ENCODE measurements at places on chromosomes 3 and 15. TPM values are rescaled to one million over a fixed set of nuclear protein-coding genes. Genes with fewer than 3 reads are reported as not detected.

GRCh38 chr3:120841264-120841663 is 66.7 kb upstream of the STXBP5L start:
- no peaks in the 10 kb centered on the region for H3K36me3 ChIP-seq
- H3K27ac ChIP-seq, result no peak overlapping the region
- peak; percentile 21 for DNase-seq
- no peak overlapping the region for H3K4me3 ChIP-seq
- H3K4me1 ChIP-seq, result no peaks in the 10 kb centered on the region

GRCh38 chr15:34239151-34239808 is 14.5 kb downstream of the EMC4 start:
- H3K27ac ChIP-seq, result peak overlapping the region; percentile 58
- DNase-seq, result peak; percentile 94
- H3K4me3 ChIP-seq, result peak overlapping the region; percentile 41

GRCh38 chr3:100709842-100710260 is 557 bp downstream of the TFG start:
- H3K36me3 ChIP-seq, result peaks cover 24% of the 10 kb centered on the region
- peak overlapping the region; percentile 73 for H3K4me3 ChIP-seq
- H3K27me3 ChIP-seq, result no peaks in the 10 kb centered on the region
- H3K4me1 ChIP-seq, result peaks cover 21% of the 10 kb centered on the region
- DNase-seq, result peak; percentile 77
- peak overlapping the region; percentile 82 for H3K27ac ChIP-seq

DNA sequence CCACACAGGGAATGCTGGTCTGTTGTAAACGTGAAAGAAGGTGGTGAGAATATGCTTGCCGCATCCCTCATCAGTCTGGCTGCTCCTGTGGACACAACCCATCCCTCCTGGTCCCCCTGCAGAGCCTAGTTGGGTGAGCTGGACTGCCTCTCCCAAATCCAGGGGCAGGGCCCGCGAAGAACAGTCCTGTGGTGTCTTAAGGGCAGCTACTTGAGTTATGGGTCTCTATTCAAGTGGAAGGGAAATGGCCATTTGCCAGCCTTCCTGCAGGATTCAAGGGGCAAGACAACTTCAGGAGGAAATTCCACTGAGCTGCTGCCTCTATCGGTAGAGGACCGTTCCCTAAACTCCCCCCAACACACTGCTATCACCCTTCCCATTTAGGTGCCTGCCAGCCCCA is 98.9 kb downstream of the IQSEC1 start:
- H3K4me1 ChIP-seq, result no peaks in the 10 kb centered on the region
- no peak for DNase-seq
- no peak overlapping the region for H3K27ac ChIP-seq
- H3K4me3 ChIP-seq, result no peak overlapping the region
- peaks cover 2% of the 10 kb centered on the region for H3K27me3 ChIP-seq
- H3K36me3 ChIP-seq, result no peaks in the 10 kb centered on the region

DNA sequence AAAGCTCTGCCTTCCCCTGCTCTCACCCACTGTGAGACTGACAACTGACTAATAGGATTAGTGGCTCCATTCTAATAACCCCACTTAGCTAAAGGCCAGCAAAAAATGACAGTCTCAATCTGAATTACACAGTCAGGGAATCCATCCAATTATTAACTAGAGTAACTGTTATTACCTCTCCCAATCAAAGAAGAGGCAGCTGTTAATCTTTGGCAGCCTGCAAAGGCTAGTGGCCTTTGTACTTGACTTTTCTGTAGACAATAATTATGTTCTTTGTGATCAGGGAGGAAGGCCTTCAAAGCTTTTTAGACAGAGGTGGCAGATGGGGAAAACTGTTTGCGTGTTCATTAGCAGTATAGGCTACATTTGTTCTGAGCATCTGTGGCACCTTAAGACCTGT is 177.7 kb downstream of the ISL2 start:
- no peaks in the 10 kb centered on the region for H3K27me3 ChIP-seq
- no peaks in the 10 kb centered on the region for H3K36me3 ChIP-seq
- H3K27ac ChIP-seq, result no peak overlapping the region
- H3K4me1 ChIP-seq, result no peaks in the 10 kb centered on the region
- no peak overlapping the region for H3K4me3 ChIP-seq
- DNase-seq, result no peak

- H3K27me3 ChIP-seq, result no peaks in the 10 kb centered on the region
- H3K4me1 ChIP-seq, result peaks cover 22% of the 10 kb centered on the region
- peak; percentile 80 for DNase-seq
- peak overlapping the region; percentile 76 for H3K27ac ChIP-seq
- no peaks in the 10 kb centered on the region for H3K36me3 ChIP-seq
- no peak overlapping the region for H3K4me3 ChIP-seq
Observed at GRCh38 chr3:153138276-153139210, 23.5 kb upstream of the RAP2B start.

DNA sequence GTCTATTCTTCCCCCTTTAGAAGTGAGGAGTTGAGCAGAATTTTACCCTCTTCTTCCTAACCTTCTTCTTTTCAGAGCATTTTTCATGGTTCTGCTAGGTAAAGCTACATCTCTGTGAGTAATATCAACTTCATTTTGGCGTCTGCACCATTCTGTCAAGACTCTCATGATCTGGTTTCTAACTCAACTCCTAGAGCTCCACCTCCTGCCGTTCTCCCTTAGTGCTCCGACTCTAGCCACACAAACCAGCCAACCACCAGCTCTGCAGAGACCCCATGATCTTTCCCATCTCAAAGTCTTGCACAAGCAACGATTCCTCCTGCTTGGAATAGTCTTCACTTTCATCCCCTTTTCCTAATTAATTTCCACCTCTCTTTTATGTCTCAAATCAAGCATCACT is 193.9 kb upstream of the TMC3 start:
- no peak overlapping the region for H3K27ac ChIP-seq
- H3K4me3 ChIP-seq, result no peak overlapping the region
- no peak for DNase-seq
- H3K36me3 ChIP-seq, result no peaks in the 10 kb centered on the region
- H3K4me1 ChIP-seq, result no peaks in the 10 kb centered on the region

- peak overlapping the region; percentile 17 for H3K27ac ChIP-seq
- DNase-seq, result no peak
- no peaks in the 10 kb centered on the region for H3K27me3 ChIP-seq
- H3K36me3 ChIP-seq, result peaks cover 72% of the 10 kb centered on the region
Observed at GRCh38 chr15:80861731-80862170, 82.6 kb downstream of the CEMIP start.

GRCh38 chr3:127394031-127394430 is 106.2 kb upstream of the PRR20G start:
- no peak overlapping the region for H3K27ac ChIP-seq
- H3K4me1 ChIP-seq, result no peaks in the 10 kb centered on the region
- peaks cover 16% of the 10 kb centered on the region for H3K27me3 ChIP-seq
- H3K4me3 ChIP-seq, result no peak overlapping the region
- H3K36me3 ChIP-seq, result no peaks in the 10 kb centered on the region
- no peak for DNase-seq

GRCh38 chr3:161035711-161036110 is 69.4 kb downstream of the B3GALNT1 start:
- peak overlapping the region; percentile 93 for H3K27ac ChIP-seq
- no peaks in the 10 kb centered on the region for H3K27me3 ChIP-seq
- H3K4me1 ChIP-seq, result peaks cover 22% of the 10 kb centered on the region
- no peaks in the 10 kb centered on the region for H3K36me3 ChIP-seq

GRCh38 chr3:35383719-35384555 is 255.4 kb upstream of the ARPP21 start:
- H3K4me3 ChIP-seq, result no peak overlapping the region
- no peaks in the 10 kb centered on the region for H3K27me3 ChIP-seq
- H3K27ac ChIP-seq, result no peak overlapping the region
- DNase-seq, result no peak
- H3K36me3 ChIP-seq, result no peaks in the 10 kb centered on the region

DNA sequence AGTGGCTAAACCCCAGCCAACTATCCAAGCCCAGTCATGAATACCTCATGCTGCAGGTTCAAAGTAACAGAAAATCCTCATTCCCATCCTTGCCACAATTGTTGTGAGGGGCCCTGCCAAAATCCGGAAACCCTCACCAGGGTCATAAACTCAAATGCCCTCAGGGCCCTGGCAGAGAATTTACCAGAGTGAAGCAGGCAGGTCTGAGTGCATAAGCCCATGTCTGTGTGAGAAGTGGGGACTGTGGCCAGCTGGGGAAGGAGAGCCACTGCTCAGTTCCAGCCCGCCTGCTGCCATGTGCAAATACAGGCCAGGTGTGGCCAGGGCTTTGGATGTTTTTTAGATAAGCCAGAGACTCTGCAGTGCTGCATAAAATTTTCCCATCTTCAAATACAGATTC is 7.0 kb downstream of the CEP152 start:
- H3K4me1 ChIP-seq, result peaks cover 26% of the 10 kb centered on the region
- peak overlapping the region; percentile 68 for H3K27ac ChIP-seq
- no peaks in the 10 kb centered on the region for H3K36me3 ChIP-seq

GRCh38 chr3:8938021-8938420 is 25.3 kb downstream of the RAD18 start:
- no peak overlapping the region for H3K4me3 ChIP-seq
- DNase-seq, result no peak
- peaks cover 16% of the 10 kb centered on the region for H3K36me3 ChIP-seq
- H3K4me1 ChIP-seq, result peaks cover 22% of the 10 kb centered on the region

GRCh38 chr3:110624576-110624975 is 447.0 kb upstream of the NECTIN3 start:
- no peak for DNase-seq
- H3K4me3 ChIP-seq, result no peak overlapping the region
- no peaks in the 10 kb centered on the region for H3K27me3 ChIP-seq
- H3K27ac ChIP-seq, result no peak overlapping the region
- H3K4me1 ChIP-seq, result no peaks in the 10 kb centered on the region

DNA sequence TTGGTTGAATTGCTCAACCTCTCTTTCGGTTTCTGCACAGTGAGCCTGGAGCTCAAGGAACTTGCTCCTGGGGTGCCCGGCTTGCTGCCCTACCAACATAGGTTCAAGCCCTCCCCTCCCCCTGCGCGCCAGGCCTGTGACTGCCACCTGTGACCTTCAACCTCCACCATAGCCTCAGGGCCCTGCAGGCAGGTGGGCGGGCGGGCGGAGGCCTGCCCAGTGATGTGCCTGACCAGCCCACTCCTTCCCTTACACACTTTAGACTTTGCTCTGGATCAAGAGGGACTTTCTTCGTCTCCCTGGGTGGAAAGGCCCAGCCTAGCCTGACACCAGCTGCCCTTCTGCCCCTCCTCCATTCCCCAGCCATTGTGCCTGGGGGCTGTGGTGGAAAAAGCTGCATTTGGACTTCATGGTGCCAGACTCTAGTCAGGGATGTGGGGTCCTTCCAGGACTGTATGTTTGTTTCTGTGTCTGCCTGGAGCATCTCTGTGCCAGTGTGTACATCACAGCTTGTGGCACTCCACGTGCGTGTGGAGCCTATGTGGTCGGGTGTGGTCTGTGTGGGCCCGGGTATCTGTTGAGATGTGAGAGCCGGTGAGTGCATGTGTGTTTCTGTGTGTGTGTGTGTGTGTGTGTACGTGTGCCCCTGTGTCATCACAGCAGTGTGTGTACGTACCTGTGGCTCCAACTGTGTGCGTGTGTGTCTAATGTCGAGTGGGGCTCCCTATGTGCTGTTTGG is 9.5 kb downstream of the PRKCD start:
- no peaks in the 10 kb centered on the region for H3K36me3 ChIP-seq
- no peaks in the 10 kb centered on the region for H3K27me3 ChIP-seq
- no peak for DNase-seq
- no peak overlapping the region for H3K27ac ChIP-seq

DNA sequence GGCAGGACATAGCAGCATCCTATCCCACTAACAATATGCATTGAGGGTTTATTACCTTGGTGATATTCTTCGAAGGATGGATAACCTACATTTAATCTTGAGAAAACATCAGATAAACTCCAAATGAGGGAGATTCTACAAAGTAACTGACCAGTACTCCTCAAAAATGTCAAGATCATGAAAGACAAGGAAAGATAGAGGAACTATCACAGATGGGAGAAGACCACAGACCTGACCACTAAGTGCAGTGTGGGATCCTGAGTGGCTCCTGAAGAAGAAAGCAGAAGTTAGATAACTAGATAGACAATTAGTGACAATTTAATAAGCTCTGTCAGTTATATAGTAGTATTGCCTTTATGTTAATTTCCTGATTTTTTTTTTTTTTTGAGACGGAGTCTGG is 17.7 kb upstream of the CGNL1 start:
- DNase-seq, result no peak
- H3K4me3 ChIP-seq, result no peak overlapping the region
- H3K4me1 ChIP-seq, result peaks cover 13% of the 10 kb centered on the region
- H3K36me3 ChIP-seq, result no peaks in the 10 kb centered on the region

GRCh38 chr3:105686278-105686897 is 182.4 kb downstream of the CBLB start:
- DNase-seq, result peak; percentile 26
- H3K27ac ChIP-seq, result peak overlapping the region; percentile 38
- peaks cover 53% of the 10 kb centered on the region for H3K36me3 ChIP-seq
- H3K27me3 ChIP-seq, result no peaks in the 10 kb centered on the region
- peaks cover 8% of the 10 kb centered on the region for H3K4me1 ChIP-seq

COMMD2 gene
- total RNA-seq, result 38.4 TPM

QRICH1 gene
- total RNA-seq, result 167 TPM

LTK gene
- not detected for total RNA-seq

ADGRG7 gene
- total RNA-seq, result not detected

FBXO40 gene
- total RNA-seq, result not detected

ZKSCAN7 gene
- total RNA-seq, result 9.8 TPM

Data from osteoblast (primary cell).